ENCODE measurements at places on chromosomes 12 and 14.

DNA sequence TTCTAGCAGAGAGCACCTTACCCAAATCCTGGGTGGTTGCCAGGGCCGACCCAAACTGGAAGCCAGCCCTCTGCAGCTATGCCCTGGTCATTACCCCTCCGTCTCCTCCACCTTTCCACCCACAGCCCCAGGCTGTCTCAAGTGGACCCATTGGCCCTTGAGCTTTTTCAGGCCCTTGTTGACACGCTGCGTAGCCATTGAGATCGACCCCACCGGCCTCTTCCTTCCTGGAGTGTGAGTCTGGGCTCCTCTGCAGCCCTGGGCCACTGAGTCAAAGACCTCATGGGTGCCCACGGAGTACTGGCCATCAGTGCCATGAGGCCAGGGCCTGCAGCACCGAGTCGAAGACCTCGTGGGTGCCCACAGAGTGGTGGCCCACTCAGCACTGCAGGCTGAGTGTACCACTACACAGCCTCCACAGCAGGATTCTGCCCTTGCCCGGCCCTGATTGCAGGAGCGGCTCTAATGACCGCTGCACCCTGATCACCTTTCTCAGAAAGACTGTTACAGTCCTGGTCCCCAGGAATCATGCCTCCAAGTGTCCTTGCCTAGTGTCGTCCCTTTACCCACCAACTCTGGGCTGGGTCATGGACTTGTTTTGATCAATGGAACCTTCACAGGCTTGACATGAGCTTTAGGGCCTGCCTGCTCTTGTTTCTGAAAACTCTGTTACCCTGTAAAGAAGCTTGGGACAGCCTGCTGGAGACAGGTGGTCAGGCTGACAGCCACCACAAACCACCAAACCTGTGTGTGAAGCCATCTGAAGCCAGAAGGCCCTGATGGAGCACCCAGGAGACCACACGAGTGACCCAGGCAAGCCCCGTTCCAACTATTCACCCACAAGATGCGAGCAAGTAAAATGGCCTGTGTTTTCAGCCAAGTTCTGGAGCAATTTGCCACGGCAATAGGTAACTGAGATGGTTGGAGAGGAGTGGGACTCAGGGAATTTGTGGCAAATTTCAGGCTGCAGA, 39.6 kb upstream of the TRAF3 start:
- no peak for DNase-seq

DNA sequence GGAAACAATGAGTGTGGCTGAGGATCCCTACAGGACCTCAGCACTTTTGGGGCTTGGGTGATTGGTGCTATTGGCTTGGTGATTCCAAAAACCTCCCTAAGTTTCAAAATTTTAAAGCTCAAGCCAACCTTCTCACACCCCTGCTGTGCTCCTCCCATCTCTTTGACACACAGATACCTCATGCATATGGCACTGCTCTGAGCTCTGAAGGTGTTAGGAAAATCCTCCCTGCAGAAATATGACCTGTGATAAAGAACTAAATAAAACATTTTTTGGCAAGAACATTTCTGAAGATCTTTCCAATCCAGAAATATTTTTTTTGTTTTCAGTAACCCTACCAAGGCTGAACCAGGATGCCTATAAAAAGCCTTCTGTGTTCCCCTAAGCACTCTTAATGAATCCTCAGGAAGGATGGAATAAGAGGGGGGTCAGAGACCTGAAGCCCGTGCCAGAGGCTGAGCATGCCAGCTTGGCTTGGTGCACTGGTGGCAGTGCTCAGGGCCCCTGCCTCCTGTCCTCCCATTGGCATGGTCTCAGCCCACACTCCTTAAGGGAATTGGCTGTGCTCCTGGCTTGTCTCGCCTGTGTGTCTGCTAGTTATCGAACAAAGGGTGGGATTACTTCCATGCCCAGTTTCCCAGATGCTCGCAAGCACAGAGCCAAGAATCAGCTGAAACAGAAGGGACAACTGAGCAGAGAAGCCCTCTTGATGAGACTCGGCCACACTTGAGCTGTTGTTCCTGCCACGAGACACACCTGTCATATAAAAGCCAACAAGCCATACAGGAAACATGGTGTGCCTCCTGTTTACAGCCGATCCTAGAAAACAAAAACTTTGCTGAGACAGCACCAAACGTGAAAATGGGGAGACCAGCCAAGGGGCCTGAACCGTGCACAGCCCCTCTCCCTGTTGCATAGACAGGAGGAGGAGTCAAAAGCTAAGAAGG, 132.7 kb upstream of the EEA1 start:
- no peak for DNase-seq

GRCh38 chr12:39830852-39831520, 211.4 kb upstream of the ABCD2 start:
- no peak for DNase-seq

- no peak for DNase-seq
Observed at GRCh38 chr14:104559028-104559803, 20.3 kb upstream of the C14orf180 start.

DNA sequence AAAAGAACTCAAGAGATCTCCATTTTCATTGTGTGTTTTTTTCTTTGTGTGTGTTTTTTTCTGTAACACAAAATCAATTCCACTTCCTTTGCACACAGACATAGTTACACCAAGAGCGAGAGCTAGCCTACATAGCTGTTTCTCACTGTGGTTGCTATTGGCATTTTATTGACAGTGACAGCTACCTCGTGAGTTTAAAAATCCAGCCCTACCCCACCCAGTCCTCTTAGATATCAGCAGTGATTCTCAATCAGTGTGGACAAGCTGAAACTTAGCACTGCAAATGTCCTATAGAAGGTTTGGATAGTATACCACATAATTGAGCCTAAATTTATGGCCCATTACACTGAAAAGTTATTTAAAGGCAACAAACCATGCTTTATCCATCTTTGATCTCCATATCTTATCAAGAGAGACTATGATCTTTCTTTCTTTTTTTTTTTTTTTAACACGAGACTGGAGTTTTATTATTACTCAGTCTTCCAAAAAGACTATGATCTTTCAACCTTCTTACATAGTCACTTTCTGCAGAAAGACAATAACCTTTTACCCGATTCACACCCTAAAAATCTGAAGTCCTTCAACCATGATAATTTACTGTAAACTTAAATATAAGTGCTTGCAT, 46.8 kb downstream of the ATP2B1 start:
- no peak for DNase-seq

GRCh38 chr14:76937181-76938091, 91.1 kb downstream of the IRF2BPL start:
- DNase-seq, result no peak
